Midbrain (tissue), 1 donor: ENCODE measurements at places on chromosomes 6 and 20.

DNA sequence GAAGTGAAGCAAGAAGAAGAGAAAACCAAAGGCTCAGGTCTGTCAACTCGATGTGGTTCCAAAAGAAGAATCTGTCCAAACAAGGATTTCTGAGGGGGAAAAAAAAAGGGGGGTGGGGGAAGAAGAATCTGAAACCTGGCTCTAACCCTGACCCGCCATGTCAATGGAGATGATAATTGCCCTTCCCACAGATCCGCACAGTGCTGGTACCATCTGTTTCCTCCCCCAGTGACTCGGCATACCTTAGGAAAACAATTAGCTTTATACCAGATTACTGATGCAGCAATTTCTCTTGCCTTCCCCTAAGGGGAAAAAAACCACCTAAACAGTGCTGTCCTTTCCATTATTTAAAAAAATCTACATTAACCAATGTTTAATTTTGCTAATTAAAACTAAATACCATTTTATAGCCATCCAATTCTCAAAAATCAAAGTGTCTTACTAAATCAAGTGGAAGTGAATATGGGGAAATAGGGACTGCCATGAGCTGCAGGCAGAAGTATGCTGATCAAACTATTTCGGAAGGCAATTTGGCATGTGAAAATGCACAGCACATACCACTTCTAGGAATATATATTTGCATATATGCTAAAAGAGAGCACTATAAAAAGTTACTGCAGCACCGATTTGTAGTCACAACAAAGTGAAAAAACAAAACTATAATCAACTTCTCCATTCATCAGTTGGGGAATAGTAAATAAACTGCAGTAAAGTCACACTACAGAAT lies 46.8 kb downstream of the MAP7 start:
- DNase-seq, result no peak

- no peak for DNase-seq
Measured at GRCh38 chr6:56999049-56999448, 44.1 kb downstream of the BEND6 start.

- DNase-seq, result no peak
Measured at GRCh38 chr20:16599257-16599656, 26.0 kb upstream of the KIF16B start.

DNA sequence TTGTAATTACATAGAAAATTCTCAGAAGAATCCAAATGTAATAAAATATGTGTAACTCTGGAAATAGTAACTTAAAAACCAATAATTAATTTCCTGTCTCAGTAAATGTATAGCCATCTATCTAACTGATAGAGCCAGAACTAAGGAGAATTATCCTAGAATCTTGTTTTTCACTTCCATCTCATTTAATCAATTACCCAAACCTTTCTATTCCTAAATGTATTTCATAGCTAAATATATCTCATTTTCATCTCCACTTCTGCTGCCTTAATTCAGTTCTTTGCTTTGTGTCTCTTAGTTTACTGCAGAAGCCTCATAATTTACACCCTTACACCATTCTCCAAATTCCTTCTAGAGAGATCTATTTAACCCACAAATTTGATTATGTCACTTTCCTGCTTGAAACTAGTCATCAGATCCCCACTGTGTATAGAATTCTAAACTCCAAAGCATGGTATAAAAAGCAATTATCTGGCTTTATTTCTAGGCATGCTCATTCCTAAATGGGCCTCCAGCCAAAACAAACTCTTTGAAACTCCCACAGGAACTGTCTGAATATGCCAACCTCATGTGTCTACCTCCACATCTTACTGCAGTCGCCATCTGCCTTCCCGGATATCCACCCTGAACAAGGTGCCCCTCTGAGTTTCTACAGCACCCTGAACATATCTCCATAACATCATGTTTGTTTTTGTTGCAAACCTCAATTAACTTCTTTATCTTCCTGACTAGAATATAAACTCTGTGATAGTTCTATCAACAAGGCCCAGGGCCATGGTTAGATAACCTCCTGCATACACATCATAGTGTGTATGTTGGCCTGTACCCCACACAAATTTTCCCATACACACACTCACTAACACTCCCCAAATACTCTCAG lies 70.5 kb upstream of the ADTRP start:
- DNase-seq, result no peak

- DNase-seq, result no peak
Measured at GRCh38 chr6:66814156-66814555, 1107.1 kb upstream of the EYS start.

DNA sequence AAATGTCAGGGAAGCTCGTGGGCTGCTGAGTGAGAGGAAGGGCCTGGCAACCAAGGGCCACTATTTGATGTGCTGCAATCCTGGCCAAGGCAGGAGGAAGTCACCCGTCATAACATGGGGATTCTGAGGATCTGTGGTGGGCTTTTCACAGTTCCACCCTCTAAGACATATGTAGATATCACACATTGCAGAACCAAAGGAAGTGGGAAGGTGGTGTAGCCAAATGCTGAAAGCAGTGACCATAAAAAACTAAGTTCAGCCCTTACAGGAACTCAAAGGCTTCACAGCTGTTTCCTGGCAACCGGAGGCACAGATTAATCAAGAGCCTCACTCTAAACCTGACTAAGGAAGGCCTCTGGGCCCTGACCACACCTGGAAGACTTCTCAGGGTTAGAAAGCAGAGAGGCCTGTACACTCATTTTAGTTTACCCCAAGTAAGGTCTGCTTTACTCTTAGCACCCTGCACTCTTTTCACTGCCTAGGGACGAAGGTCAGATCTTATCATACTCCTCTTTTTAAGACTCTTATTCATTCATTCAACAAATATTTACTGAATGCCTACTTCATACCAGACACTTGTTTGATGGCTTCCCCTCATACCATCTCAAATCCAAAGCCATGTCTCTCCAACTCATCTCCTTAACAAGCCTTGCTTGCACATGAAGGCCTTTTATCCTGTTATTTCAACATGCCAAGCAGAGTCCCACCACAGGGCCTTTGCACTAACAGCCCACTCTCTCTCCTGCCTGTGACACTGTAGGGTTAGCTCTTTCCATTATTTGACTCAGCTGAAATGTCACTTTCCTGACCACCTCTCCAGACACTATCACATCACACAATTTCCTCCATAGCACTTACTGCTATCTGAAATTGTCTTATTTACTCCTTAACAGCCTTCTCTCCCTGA lies 2.6 kb downstream of the UBE2V1 start:
- DNase-seq, result no peak

GRCh38 chr6:10215326-10216110 lies 199.4 kb downstream of the TFAP2A start:
- DNase-seq, result no peak

- DNase-seq, result no peak
Measured at GRCh38 chr6:84967389-84967788, 203.0 kb upstream of the TBX18 start.

- DNase-seq, result no peak
Measured at GRCh38 chr6:16918586-16918985, 157.3 kb upstream of the ATXN1 start.

GRCh38 chr20:8183526-8183925 lies 51.5 kb downstream of the PLCB1 start:
- DNase-seq, result no peak

DNA sequence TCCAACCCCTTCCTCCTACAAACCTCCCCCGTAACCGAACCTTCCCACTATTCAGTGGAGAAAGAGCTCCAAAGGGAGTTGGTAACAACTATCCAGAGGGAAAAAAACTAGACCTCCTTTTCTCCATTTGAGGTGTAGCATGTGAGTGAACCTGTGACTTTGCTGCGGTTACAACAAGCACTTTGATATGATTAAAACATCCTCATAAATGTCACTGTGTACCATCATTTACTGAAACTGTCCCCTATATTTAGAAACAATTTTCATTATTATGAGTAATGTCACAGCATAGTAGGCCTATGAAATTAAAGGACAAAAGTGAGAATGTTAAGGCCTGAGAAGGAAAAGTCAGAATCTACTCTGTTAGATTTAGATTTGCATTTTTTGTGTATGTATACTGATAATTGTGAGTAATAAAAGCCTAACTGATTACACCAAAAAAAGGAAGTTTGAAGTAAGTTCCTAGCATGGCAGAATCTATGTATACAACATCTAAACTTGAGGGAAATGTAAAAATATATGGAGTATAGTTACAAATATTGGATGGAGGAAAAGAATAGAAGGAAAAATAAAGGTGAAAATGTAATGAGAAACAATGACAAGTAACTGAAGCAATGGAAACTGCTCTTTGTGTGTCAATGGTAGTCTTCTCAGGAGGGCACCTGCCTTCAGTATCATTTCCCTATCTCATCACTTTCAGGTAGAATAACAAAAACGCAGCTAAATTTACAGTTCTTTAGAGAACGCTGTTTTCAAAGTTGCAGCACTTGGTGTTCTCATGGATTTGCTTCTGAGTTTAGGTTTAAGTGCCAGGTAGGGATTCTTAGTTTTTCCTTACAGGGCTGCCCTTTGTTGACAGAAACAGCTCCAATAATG lies 145.9 kb downstream of the IMPG1 start:
- DNase-seq, result no peak

GRCh38 chr20:47456952-47457724 lies 44.5 kb upstream of the NCOA3 start:
- DNase-seq, result no peak

GRCh38 chr20:45179166-45179565 lies 4.5 kb downstream of the PI3 start:
- no peak for DNase-seq

GRCh38 chr6:56017198-56017597 lies 141.8 kb upstream of the BMP5 start:
- DNase-seq, result no peak

GRCh38 chr6:93789532-93789931 lies 370.2 kb upstream of the EPHA7 start:
- DNase-seq, result no peak

- DNase-seq, result no peak
Measured at GRCh38 chr6:125469915-125470314, 168.1 kb upstream of the HDDC2 start.

DNA sequence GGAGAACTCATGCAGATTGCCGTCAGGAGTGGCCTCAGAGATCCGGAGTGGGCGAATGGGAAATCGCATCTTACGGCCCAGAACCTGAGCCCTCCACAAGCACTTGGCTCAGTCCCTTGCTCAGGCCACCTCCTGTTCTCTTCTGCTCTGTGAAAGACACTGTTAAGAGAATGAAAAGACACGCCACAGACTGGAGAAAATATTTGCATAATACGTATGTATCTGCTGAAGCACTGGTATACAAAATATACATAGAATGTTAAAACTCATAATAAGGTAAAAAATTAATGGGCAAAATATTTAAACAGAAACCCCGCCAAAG lies 838 bp upstream of the POM121L2 start:
- no peak for DNase-seq

- DNase-seq, result no peak
Measured at GRCh38 chr6:8084586-8084985, 17.8 kb downstream of the EEF1E1 start.

- no peak for DNase-seq
Measured at GRCh38 chr6:13065581-13065980, 262.8 kb downstream of the TBC1D7 start.

DNA sequence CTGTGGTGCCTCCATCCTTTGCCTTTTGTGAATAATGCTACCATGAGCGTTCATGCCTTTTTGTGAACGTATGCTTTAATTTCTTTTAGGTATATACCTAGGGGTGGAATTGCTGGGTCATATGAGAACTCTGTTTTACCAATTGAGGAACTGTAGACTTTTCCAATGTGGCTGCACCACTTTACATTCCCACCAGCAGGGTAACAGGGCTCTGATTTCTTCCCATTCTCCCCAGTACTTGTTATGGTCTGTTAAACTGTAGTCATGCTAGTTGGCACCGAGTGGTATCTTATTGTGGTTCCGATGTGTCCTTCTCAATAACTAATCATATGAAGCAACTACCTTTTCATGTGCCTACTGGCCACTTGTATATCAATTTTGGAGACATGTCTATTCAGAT lies 312.1 kb downstream of the GMDS start:
- DNase-seq, result no peak

DNA sequence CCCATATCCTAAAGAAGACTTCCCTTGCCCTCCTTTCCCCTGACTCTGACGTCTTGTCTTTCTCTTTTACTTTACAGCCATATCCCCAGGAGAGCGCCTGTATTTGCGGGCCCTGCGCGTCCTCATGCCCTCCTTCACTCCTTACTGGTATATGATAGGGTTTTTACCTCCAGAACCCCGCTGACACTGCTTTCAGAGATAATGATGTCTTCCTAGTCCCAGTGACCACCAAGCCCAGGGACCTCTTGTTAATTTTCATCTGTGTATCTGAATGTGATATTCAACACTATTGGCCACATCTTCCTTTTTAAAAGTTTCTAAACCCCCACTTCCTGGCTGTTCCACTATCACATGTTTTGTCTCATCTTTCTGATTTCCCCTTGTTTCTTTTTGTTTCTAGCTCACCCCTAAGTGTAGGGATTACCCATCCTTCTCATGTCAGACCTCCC lies 102.0 kb downstream of the HIVEP1 start:
- DNase-seq, result no peak

DNA sequence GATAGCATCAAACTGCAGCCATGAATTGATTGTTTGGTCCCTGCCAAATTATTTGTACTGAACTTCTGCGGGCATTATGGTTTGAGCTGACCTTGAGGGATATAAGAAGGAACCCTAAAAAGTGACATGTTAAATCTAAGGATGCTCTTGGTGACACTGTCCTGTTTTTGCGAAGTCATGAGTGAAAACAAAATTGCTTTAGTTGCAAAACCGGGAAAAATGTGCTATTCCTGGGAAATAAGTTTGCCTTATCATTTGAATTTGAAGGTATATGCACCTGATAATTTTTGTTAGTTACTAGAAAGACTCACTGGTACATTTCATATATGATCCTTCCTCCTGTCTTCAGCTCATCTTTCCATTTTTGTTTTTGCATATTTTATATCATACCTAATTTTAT lies 7.8 kb downstream of the KIAA0408 start:
- DNase-seq, result no peak

DNA sequence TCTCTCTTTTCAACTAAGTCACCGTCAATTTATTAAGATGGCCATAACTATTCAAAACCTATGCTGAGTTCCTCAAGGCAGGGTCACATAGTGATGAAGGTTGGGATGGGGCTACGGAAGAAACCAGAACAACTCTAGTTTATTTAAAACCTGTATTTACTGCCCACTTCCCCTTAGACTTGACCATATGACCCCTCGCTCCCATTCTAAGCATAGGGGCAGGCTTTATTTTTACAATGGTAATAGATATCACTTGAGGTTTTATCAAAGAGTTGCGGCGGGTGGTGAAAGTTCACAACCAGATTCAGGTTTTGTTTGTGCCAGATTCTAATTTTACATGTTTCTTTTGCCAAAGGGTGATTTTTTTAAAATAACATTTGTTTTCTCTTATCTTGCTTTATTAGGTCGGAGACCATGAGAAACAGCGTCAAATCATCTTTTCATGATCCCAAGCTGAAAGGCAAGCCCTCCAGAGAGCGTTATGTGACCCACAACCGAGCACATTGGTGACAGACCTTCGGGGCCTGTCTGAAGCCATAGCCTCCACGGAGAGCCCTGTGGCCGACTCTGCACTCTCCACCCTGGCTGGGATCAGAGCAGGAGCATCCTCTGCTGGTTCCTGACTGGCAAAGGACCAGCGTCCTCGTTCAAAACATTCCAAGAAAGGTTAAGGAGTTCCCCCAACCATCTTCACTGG lies 5.5 kb downstream of the EDN1 start:
- DNase-seq, result no peak
